NCI-H187 (cell line): ENCODE measurements at places on chromosomes 1 and 21.
A peak's percentile ranks its signal among the peaks of the same experiment; 100 is the strongest.

DNA sequence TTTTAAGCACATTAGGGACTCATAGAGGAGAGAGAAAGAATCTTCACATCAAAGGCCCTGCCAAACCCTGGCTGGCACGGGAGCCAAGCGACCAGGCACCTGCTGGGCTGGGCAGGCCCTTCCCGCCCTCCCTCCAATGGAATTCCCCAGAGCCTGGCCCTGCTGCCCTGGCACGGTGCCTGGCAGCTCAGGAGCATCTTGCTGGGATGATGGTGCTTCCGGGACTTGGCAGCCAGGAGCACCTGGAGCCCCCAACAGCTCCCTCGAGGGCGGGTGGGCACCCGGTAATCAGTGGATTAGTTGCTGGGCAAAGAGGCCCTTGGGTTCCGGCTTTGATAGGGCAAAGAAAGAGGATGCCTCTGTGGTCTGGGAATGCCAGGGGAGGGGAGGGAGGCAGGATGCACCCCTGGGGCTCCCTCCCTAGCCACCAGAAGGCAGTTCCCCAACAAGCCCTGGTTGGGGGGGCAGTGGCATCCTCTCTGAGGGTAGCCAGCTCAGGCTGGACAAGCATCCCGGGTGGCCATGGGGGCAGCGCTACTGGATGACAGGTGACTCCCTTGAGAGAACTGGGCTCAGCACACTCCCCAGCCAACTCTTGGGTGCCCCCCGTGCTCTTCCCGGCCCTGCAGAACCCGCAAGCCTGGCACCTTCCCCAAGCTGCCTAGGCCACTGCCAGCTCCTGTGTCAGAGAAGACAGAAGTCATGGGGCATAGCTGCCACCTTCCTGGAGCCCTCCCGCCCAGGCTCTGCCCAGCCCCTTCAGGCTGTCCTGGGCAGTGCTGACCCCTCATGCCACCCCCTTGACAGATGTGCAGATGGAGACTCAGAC, 26.4 kb downstream of the KRTAP10-1 start:
- no peak for DNase-seq

DNA sequence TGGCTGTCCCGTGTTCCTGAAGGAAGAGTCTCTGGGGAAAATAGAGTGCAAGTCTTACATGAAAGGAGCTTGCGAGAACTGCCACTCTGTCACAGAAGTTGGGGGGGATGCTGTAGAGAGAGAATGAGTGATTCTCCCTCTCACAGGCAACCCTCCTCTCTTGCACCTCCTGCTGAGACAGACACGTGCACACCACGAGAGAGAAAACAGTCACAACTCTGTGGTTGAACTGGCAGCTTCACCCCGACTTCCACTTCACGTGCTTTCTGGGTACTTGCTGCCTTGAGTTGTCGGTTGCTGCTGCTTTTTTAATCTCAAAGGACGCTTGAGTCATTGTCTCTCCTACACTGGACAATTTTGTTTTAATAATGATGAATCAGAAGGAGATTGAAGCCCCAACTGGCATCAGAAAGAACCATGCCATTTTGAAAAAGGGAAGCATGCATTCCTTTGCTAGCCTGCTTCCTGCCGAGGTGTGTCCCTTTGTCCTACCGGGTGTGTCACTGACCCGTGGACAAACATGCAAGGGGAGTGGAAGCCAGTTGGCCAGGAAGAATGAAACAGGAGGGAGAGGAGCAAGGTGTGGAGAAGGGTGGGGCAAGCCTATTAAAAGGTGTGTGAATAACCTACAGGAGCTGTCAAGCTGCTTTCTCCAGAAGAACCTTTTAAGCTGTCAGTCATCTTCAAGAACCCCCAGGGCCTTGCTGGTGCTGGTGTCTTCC, 164.2 kb downstream of the CACNA1E start:
- peak; percentile 59 for DNase-seq

GRCh38 chr1:15618655-15619525, 1.6 kb downstream of the DDI2 start:
- no peak for DNase-seq

- DNase-seq: no peak
These were observed 133.4 kb downstream of the EDEM3 start for GRCh38 chr1:184621260-184621659.

DNA sequence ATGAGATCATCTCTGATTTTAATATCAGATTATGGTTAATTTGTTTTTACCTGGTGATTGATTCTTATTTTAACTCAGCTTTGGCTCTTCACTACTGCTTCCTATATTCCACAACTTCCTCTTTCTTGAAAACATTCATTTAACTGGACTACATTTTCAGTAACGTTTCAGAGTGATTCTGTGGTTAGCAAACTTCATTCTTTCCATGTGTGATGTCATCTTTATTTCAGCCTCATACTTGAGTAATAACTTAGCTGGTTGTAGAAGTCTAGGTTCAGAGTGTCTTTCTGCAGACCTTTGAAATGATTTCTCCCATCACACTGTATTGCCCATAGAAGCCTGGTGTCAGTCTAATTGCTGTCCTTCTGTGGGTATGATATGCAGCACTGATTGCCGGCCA, 36.0 kb upstream of the SLC35F3 start:
- no peak for DNase-seq

DNA sequence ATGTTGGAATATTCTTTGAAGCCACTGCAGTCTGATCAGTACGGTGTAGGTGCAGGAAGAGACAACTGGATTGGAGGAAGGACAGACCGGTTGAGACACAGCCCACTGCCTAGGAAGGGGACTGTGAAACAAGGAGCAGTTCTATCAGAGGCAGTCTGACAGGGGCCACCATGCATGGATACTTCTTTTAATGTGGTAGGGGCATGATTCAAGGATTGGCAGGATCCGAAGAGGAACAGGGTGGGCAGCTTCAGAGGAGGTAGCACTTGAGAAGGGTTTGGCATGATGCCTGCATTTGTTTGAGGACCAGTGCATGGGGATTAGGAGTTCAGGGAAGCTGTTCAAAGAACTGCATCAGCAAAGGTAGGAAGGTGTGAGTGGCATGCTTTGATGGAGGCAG, 167.9 kb downstream of the DYRK1A start:
- DNase-seq: no peak

- no peak for DNase-seq
These were observed 140.4 kb upstream of the KCNE2 start for GRCh38 chr21:34223376-34223775.

DNA sequence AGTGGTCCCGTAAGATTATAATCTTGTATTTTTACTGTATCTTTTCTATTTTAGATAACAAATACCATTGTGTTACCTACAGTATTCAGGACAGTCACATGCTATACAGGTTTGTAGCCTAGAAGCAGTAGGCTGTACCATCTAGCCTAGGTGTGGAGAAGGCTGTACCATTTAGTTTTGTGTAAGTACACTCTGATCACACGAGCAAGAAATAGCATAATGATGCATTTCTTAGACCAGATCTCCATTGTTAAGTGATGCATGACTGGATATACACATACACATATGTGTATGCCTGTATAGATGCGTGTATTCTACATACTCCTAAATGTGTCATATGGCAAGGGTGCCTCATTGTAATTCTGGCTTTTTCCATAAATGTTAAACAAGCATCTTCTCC, 33.9 kb downstream of the GALNT2 start:
- DNase-seq: no peak

DNA sequence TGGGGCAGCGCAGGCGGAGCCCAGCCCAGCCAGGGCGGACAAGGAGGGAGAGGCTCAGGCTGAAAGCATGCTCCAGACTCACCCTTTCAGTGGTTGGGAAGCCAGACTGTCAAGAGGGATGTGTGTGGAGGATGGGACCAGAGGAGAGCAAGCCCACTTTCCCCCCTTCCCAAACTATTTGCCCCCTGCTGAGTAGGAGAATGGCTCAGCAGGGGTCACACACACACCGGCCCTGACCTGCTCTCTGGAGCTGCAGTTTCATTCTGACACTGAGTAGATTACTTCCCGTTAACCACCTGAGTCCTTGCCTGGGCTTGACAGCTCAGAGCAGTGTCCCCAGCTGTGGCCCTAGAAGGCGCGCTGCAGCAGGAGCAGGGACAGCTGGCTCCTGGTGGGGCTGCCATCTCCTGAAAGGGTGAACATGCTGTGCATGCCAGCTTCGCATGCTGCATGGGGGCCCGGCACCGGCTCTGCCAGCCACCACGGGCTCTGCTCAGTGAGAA, 51.6 kb upstream of the CNTN2 start:
- peak; percentile 33 for DNase-seq
